ENCODE measurements at places on chromosomes 7 and 10.
A peak's percentile ranks its signal among the peaks of the same experiment; 100 is the strongest.

- DNase-seq, result no peak
These were observed 14.7 kb downstream of the LRGUK start for GRCh38 chr7:134141868-134142264.

- no peak for DNase-seq
These were observed 6.8 kb downstream of the ATG9B start for GRCh38 chr7:151017370-151017952.

DNA sequence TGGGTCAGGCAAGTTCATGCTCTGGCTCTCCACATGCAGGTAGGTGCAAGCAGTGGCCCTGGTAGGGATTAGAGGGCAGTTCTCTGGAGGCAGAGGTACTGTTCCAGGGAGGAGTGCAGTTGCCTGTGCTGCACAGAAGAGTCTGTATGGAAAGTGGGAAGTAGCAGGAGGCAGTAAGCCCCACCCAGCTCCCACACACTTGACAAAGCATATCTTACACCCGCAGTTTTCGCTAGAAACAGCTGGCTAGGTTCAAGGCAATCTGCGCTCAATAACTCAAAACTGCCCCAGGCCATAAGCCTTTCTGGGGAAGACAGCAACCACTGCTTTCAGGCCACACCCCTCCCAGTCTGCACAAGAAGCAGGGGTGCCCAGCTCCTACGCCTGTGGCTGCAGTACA lies 33.1 kb upstream of the ARMC3 start:
- no peak for DNase-seq

DNA sequence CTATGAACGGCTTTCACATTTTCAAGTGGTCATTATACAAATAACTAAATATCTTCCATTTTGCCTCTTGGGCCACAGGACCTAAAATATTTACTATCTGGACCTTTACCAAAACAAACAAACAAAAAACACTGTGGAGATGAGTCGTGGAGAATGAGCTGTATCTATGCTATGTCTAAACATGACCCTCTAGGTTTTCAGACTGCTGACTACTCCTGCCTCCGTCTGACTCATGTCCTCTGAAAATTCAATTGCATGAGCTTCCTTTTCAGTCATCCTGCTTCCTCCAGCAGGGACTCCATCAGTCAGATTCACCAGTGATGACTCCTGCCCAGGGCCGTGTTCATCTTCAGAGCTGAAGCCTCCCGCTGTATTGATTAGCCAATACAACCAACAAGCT lies 96.8 kb downstream of the COL28A1 start:
- no peak for DNase-seq

DNA sequence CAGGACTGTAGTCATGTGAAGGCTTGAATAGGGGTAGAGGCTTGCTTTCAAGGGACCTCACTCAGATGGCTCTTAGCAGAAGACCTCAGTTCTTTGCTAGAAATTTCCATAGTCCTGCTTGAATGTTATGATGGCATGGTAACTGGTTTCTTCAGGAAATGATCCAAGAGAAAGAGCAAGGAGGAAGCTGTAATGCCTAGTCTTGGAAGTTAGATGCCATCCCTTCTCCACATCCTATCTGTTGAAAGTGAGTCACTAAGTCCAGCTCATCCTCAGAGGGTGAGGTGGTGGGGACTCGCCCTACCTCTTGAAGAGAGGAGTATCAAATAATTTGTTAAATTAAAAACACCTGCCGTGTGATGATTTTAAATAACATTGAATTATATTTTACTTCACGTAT lies 4.6 kb downstream of the MGAM start:
- no peak for DNase-seq

- no peak for DNase-seq
These were observed 425.4 kb downstream of the EXOC4 start for GRCh38 chr7:133678137-133678814.

DNA sequence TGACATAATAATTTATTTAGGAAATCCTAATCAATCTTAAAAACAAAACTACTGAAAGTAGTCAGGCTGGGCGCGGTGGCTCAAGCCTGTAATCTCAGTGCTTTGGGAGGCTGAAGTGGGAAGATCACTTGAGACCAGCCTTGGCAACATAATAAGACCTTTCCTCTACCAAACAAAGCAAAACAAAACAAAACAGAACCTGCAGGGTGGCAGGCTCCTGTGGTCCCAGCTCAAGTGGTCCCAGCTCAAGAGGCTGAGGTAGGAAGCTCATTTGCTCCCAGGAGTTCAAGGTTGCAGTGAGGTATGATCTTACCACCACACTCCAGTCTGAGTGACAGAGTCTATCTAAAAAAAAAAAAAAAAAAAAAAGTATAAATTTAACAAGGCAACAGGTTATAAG lies 748.0 kb downstream of the CNTNAP2 start:
- peak; percentile 23 for DNase-seq

DNA sequence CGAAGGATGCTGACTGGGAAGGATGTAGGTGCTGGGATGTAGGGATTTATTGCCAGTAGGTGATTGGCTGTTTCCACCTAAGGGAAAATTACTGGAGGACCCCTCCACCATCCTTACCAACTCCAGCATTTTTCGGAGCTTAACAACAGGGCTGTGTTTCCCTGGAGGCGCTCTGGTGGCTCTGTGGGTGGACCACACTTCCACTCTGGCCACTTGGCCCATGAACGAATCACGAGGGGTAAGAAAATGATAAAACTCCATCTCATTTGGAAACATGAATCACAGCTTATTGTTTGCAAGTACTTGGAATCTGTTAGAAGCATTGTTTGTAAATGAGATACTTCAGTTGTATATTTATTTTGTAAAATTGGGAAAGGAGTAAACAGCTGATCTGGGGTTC lies 3.0 kb downstream of the DOCK1 start:
- DNase-seq, result no peak

DNA sequence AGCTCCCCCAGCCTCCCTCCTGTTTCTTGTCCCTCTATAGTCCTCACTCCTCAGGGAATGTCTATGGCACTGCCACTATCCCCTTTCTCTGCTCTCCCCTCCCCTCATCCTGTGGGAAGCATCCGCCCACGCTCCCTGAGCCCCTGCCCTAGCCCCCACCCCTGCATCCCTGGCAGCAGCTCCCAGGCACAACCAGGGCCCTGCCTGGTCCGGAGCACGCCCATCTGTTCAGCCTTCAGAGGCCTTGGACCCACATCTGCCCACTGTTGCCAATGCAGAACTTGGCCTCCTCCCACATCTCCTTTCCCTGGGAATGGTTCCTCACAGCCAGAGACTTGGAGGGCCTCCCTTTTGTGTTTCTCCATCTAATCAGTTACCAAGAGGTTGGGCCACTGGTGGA lies 20.4 kb upstream of the TBRG4 start:
- no peak for DNase-seq

- no peak for DNase-seq
These were observed 61.9 kb upstream of the EBF3 start for GRCh38 chr10:130025811-130026485.

DNA sequence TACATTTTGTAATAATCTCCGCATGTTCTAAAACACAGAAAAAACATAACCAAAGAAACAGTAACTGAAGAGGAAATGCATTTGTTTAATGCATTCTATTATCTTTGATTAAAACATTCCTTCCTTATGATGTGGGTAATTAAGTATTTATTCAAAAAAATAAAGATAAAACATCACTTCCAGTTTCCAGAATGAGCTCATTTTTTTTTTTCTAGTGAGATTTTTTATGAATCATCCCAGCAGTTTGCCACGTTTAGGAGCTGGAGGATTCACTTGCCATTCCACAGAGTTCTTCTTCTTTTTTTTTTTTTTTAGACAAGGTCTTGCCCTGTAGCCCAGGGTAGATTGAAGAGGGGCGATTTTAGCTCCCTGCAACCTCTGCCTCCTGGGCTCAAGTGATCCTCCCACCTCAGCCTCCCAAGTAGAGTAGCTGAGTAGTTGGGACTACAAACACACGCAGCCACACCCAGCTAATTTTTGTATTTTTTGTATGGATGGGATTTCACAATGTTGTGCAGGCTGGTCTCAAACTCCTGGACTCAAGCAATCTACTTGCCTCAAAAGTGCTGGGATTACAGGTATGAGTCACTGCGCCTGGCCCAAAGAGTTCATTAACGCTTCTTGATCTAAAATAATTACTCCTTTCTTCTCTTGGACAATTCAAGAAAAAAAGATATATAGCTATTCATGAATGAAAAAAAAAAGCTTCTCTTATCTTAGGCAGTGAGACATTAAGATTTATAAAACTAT lies 177.3 kb downstream of the DKK1 start:
- DNase-seq, result no peak

- DNase-seq, result no peak
These were observed 75.3 kb upstream of the SAMD8 start for GRCh38 chr10:75035975-75036708.

- DNase-seq, result no peak
These were observed 190.1 kb downstream of the PRPF18 start for GRCh38 chr10:13776861-13777311.

DNA sequence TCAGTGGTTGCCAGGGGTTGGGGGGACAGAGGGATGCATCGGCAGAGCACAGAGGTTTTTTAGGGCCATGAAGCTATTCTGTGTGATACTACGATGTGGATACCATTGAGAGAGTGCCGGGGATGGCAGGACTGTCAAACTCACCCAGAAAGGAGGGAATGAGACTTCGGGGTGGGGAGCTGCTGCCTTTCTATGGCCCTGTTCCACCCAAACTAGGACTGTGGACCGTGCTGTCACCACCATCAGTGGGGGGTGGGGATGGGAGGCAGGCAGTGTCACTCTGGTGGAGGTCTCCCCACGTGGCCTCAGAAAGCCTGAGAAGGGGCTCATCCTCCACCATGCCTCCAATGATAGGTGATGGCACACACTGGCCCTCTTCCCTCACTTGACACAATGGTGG lies 146.2 kb downstream of the PTPN20 start:
- no peak for DNase-seq

DNA sequence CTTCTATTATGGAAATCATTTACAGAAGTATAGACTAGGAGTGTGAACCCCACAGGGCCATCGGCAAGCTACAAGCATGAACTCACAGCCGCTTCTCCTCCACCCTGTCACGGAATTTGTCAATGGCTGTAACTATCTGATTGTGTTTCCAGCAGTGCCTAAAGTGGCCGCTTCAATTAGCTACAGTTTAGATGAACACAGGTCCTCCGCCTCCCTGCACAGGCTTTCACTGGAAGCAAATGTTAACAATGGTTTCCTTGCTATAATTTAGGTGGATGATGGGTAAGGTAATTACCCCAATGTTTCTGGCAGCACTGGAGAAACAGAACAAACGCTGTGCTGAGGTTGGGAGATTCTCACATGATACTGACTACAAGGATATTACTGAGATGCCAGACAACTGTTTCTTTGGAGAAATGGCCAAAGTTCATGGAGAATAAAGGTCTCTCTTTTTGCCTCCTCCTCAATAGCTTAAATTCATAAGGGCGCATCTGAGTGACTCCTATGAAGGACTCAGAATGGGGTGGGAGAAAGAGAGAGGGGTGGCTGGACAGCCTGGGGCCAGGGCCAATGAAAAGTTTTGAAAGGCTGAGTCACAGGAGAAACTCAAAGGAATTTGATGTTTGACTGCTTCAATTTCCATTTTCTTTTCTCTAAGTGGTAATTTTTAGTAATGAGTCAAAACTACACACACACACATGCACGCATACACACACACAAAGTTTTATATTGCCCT lies 78.9 kb downstream of the SVIL start:
- DNase-seq, result no peak

All from NCI-H187 (cell line).